Stimulated activated CD4-positive, alpha-beta T cell treated with anti-CD3 and anti-CD28 coated beads, Interleukin-4, amount 100 ng/mL, for 4 hours (primary cell): ENCODE measurements at places on chromosomes 16 and 17.

- no peak for DNase-seq
Observed at GRCh38 chr17:73265646-73266640, 4.3 kb upstream of the CPSF4L start.

DNA sequence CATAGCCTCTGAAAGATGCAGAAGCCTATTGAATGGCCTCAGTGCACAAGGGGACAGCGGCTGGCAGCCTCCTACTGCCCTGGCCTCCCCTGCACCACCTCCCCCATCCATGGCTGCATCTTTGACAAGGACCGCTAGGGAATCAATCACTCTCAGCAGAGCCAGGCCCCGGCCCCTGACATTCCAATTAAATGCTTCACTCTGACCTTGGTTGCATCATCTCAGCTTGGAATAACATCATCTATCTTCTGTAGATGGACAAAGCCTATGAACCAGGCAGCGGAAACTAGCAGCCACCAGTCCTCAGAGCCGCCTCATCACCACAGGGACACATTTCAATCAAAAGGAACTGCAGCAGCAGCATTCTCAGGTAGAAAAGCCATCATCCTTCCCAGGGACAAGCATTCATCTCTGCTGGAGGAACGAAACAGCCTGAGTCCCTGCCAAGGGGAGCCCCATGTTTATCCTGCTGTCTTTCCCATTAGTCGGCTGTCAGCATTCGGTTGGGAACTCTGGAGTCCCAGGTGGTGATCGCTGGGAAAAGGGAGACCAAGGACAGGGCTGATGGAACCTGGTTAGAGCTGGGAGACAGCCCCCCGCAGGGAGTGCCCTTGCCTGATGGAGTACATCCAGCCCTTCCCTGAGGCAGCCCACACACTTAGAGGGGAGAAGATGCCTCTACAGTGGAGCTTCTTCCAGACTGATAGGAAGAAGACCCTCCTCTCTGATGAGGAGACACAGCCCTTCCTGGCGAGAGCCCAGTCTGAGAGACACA lies 11.5 kb upstream of the TMEM132E start:
- no peak for DNase-seq

- DNase-seq: no peak
Observed at GRCh38 chr17:52157603-52158449, 688 bp downstream of the CA10 start.

GRCh38 chr17:78146881-78147280 lies 696 bp downstream of the C17orf99 start:
- no peak for DNase-seq

DNA sequence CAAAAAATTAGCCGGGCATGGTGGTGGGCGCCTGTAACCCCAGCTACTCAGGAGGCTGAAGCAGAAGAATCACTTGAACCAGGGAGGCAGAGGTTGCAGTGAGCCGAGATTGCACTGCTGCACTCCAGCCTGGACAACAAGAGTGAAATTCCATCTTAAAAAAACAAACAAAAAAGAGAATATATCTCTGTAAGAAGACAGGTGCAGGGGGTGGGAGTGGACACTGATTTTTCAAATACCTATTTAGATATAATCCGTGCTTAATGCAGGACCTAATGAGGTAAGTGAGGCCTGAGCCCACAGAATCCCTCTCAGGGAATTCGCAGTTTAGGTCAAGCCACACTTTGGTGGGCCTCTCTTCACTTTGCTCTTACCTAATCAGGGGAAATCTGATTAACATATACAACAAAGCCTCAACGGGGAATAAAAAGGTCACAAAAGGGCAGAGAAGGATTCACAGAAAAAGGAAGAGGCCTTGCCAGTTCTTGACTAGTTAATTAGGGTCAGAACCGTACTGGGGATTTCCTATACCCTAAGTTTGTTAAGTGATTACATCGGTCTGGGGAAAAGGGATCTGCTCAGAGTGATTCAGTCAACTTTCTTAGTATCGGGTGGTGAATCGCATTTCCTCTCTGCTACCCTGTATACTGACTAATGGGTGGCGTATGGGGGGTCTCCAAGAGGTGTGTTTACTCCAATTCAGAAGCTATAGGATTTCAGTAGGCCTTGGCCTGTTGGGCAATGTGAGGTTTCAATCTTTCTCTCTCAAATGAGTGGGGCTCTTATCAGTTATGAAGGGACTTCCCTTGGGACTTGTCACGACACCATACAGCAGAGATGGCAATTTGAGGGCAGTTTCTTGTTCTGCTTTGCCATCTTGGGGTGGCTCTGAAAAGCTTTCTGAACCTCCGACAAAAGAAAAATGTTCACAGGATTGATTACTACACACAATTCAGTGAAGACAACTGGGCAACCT lies 1.9 kb upstream of the NFAT5 start:
- DNase-seq: peak; percentile 30

DNA sequence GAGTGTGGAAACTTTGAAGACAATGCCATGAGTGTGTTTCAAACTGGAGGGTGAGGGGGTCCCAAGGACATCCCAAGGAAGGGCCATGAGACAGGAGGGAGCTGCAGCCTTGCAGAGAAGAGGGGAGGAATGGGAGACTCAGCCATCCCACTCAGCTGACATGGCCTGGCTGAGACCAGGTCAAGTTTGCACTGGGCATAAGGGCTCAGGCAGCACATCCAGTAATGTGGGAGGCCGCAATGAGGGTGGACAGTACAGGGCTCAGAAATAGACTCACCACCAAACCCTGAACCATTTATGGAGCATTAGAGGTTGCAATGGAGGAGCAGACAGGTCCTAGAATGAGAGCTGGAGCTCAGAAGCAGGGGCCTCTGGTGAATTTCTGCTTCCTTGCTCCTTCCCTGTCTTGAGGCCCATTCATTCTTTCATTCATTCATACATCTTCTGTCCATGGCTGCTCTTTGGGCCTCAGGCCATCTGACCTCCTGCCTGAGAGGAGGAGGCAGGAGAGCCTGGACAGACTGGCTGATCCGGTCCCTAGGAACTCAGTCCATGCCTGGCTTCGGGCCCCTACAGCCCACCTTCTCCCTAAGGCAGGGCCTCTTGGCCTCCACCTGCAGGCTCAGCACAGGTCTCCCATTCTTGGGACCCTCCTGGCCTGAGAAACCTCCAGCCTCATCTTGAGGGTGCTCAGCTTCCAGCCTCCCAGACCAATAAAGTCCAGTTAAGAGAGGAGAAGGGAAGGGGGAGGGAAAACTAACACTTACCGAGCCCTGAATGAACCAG lies 70.5 kb upstream of the CDH5 start:
- DNase-seq: no peak

GRCh38 chr16:57304169-57305061 lies 19.9 kb upstream of the PLLP start:
- no peak for DNase-seq

GRCh38 chr17:55451203-55451641 lies 29.6 kb upstream of the MMD start:
- DNase-seq: no peak

GRCh38 chr16:70664325-70665112 lies 18.2 kb downstream of the IL34 start:
- no peak for DNase-seq

GRCh38 chr16:28067604-28068379 lies 4.3 kb upstream of the GSG1L start:
- DNase-seq: no peak

DNA sequence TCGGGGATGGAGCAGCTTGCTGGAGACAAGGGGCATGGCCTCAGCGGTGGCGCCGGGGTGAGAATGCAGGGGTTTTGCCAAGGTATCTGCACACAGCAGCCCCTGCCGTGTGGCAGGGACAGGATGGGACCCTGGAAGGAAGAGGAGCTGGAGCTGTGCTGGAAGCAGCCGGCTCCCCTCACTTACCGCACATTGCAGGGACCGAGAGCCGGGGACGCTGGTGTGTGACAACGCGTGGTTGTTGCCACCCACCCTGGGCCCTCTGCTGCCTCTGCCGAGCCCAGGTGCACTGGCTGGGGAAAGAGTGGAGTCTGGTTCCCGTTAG lies 3.0 kb downstream of the NUBP2 start:
- no peak for DNase-seq

- no peak for DNase-seq
Observed at GRCh38 chr16:82756283-82756599, 129.5 kb downstream of the CDH13 start.

- DNase-seq: no peak
Observed at GRCh38 chr17:35170968-35171771, 23.0 kb downstream of the SLC35G3 start.

DNA sequence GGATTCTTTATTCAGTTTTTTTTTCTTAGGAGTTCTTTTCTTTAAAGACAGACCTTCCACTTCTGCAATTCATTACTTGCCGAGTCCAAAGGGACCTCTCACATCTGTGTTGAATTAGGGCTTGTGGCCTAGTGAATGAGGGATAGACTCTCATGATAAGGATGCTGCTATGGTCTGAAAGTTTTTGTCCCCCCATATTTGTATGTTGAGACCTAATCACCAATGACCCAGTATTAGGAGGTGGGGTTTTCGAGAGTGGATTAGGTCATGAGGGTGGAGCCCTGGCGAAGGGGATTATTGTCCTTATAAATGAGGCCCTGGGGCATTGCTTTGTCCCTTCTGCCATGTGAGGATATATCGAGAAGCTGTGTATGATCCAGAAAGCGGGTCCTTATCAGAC lies 9.5 kb downstream of the KRT12 start:
- DNase-seq: no peak

DNA sequence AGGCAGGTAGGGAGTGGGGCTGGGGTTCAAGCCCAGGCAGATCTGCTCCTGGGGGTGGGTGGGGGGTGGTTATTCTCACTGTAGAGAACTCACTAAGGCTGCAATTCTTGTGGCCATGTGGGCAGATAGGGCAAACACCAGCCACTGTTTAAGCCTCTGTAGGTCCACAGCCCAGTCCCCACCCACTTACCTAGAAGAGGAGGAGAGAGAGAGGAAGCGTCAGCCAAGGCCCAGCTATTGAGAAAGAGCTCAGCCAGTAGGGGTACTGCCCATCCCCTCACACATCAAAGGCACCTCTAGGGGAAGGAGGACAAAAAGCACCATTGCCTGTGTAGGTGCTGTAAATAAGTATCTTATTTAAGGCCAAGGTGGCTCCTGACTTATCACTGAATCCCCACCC lies 12.9 kb downstream of the KRT16 start:
- DNase-seq: no peak

GRCh38 chr17:34169496-34169895 lies 85.6 kb upstream of the CCL2 start:
- no peak for DNase-seq

- no peak for DNase-seq
Observed at GRCh38 chr16:11692171-11692570, 23.9 kb downstream of the SNN start.

DNA sequence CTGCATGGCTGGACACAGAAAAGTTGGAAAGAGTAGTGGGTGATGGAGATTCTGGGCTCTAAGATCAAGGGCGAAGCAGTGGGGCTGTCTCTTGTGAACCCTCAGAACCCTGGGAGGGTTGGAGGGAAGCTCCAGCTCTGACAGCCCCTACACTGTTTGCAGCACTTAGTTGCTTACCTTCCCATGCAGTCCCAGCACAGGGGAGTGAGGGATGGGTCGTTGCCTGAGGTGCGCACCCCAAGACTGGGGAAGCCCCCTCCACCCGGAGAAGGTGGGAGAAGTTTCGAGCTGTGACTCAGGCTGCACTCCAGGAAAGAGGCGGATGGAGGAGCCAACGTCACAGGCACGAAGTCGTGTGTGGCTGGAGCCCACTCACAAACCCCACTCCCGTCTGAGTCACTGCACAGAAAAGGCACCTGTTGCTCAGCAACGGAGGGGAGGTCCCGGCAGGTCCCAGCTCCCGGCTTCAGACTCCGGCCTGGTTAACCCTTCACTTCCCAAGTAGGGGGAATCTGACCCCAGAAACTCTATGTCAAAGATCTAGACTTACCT lies 60.1 kb downstream of the AIPL1 start:
- DNase-seq: peak; percentile 57

GRCh38 chr16:21937336-21937829 lies 15.8 kb upstream of the UQCRC2 start:
- no peak for DNase-seq

DNA sequence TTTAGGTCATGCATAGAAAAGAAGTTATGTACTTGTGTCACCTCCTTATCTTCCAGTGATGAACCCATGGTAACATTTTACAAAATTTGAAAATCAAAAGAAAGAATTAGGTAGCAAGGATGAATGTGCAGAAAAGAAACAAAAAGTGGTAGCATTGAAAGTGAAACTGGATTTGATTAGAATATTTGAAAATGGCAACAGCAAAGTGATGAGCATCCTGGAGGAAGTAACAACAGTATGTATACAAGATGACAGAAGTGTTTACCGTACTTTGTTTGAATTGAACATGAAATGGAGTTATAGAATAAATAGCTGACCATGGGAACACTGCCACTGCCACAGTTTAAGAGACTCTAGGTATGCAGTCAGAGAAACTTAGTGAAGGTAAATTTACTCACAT lies 1313.1 kb downstream of the CDH11 start:
- no peak for DNase-seq

- peak; percentile 71 for DNase-seq
Observed at GRCh38 chr16:67928561-67929364, 2.9 kb downstream of the CTRL start.

GRCh38 chr17:72358465-72358864 lies 237.6 kb downstream of the SOX9 start:
- no peak for DNase-seq

DNA sequence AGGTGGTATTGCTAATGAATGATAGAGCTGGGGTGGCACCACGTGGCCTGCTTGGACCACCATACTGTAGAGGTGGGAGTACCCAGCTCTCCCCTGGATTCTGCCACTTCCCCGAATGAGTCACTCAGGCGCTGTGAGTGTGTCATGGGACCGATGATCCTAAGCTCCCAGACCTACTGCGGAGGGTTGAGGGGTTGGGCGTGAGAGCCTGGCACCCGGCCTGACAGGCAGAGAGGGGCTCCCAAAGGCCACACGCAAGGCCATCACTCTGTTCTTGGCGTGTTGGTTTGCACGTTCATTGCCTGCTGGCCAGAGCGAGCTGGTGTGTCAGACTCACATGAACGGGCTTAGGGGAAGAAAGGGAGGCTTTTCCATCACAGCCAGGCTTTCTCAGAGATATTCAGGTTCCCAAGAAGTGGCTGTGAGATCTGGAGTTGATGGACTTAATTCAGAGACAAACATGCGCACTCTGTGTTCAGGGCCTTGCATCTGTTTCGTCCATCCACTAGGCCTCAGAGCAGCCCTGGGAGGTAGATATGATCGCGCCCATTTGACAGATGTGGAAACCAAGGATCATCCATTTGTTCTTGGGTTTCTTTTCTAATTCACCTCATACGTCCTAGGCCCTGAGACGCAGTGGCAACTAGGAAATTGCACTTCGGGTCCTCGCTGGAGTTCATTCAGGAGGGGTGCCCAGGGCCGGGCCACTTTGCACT lies 41.4 kb downstream of the CMIP start:
- no peak for DNase-seq

- no peak for DNase-seq
Observed at GRCh38 chr17:63395075-63395805, 50.9 kb downstream of the CYB561 start.

DNA sequence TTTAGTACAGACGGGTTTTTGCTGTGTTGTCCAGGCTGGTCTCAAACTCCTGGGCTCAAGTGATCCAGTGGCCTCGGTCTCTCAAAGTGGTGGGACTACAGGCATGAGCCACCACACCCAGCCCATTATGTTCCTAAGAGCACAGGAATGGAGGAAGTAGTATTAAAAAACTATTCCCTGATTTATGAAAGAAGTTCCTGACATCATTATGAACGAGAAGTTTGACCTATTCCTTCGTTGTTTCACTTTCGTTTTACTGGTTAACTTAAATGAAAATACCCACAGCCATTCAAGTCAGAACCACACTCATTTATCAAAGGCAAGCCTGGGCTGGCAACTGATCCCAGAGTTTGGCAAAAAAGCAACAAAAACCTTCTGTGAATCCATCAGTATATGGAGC lies 13.5 kb upstream of the CBX4 start:
- no peak for DNase-seq
